NCI-H524 (cell line): ENCODE measurements at places on chromosomes 4 and X.

- DNase-seq = no peak
These were observed 59.2 kb downstream of the SHROOM3 start for GRCh38 chr4:76494243-76494642.

- no peak for DNase-seq
These were observed 999.1 kb downstream of the STPG2 start for GRCh38 chr4:97144199-97144598.

DNA sequence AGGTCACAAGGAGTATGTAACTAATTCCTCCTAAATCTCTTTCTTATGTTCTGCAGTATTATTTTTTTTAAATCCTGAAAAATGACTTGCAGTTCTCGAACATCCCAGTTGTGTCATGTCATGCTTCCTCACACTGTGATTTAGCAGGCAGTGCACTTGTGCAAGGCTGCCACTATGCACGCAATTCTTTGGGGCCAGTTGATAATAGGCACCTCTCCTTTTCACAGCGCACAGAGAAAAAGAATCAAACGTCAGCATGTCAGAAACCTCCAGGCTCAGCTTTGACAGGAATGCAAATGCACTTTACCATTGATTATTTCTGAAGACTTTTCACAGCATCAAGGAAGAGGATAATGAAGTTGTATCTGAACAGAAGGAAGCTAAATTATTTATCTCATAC is 62.9 kb downstream of the FGF13 start:
- no peak for DNase-seq

DNA sequence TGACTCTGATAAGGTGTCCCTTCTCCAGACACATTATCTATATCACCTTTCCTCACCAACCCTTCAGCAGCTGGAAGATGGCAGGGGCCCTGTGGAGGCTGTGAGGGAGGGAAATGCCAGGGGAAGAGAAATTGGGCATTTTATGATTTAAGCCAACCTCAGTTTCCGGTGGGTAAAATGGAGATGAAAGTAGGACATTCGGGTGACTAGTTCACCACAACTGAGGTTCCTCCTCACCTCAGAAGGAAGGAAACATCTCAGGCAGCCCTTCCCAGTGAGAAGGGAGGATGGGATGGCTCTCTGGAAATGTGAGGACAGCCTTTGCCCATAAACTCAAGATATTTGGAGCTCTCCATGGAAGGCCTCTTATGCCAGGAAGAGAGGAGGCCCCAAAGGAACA is 251.5 kb downstream of the MID1IP1 start:
- DNase-seq = no peak

- DNase-seq = no peak
These were observed 73.0 kb downstream of the ABLIM2 start for GRCh38 chr4:8085491-8086117.

DNA sequence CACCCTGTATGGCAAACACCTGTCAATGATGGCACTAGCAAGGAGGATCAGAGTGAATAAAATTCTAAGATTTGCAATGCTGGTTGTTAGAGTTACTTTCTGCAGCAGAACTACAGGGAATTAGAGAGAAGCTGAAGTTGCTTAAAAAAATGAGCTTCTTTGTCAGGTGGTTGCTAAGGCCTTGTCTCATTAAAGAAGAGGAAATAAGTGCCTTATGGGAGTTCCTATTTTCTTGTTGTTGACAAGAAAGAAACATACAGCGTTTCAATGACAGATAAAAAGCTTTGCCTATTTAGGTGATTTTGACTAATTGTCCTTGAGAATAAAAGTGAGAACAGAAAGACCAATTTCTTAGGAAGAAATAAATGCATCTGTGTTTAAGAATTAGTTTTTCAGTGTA is 106.0 kb upstream of the ARHGAP24 start:
- DNase-seq = no peak

DNA sequence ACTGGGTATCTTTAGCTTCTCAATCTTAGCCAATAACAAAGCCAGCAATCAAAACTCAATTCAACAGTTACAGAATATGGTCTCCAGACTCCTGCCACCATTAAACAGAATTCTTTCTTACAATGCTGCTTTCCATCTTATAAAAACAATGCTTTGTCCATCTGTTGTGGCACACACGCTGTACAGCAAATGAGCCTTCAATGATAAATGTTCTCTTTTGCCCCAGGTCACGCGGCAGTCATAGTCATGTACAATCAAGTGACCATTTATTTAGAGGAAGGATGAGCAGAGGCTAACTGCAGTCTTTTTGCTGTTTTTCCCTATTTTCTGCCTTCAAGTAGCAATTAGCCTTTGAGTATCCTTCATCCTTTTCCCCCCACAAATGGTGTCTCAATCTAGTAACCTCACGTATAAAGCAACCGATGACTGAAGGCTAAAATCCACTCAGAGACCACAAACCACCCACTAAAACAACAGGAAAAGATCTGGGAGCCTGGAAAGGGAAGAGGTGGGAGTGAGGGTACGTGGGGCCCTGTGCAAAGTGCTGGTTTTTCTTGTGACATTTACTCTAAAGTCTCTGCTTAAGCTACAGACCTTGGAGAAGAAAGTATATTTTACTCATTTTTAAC is 24.4 kb downstream of the TRIM2 start:
- no peak for DNase-seq

GRCh38 chr4:8538076-8538702 is 42.0 kb upstream of the GPR78 start:
- no peak for DNase-seq

DNA sequence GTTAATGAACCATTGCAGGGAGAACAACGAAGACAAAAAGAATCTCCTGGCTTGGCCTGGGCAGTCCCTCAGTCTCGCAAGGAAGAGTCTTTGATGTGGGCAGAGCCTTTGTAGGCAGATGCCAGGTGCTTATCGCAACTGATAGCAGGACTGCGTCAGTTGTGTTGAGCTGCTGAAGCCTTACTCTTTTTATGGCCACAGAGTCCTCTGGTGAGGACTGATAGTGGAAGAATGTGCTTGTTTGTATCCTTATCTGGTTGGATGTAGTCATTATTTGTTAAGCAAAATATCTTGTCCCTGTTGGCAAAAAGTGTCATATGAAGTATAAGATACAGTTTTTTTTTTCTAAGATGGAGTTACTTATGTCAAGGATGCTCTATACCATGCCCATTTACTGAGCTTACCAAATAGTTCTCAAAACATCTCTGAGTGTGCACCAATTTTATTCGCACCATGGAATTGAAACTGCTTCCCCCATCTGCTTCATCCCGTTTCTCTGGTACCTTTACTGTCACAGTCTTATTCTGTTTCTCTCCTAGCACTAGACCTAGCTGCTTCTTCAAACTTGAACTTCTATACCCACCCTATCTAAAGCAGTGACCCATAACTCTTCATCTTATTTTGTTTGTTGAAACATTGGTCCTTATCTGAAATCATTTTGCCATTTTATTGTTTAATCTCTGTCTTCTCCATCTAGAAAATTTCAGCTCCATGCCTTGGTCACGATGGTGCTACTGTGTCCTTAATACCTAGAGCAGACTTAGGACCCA is 47.0 kb upstream of the SPRY1 start:
- DNase-seq = no peak

DNA sequence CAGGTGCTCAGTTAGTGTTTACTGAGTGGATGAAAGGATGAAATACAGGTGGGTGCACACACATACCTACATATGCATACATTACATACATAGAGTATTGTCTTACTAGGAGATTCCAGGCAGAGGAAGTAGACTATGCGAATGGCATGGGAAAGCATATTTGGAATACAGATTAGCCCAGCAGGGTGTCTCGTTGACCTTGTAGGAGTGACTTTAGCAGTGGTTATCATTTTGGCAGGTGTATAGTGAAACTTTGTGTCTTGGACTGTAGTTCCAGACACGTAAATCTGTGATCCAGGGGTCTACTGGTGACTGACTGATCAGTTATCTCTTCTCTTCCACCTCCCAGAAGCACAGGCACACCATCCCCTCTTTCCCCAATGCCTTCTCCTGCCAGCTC is 86.3 kb downstream of the KLHL8 start:
- no peak for DNase-seq

- no peak for DNase-seq
These were observed 164.9 kb upstream of the AGA start for GRCh38 chr4:177607111-177607573.

DNA sequence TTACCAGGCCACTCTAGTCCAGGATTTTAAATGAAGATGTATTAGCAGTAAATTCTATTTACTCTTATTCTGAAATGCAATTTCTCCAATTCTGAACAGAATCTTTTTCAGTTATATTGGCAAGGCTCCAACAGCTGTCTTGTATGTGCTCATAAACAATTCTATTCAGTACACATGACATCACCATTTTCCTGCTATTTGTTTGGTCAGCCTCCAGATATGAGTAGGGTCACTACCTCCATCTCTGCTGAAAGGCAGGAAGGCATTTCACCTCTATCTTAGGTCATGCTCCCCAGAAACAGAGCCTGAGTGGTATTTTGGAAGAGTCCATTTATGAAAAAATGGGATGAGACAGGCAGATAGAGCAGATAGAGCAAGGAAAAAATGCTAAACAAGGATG is 151.1 kb upstream of the ADGRL3 start:
- no peak for DNase-seq
